Stimulated activated CD8-positive, alpha-beta memory T cell treated with anti-CD3 and anti-CD28 coated beads, Interleukin-12 subunit alpha, Interleukin-12 subunit beta, amount 100 ng/mL, for 1 hour (primary cell): ENCODE measurements at places on chromosomes 7 and 10.
A peak's percentile ranks its signal among the peaks of the same experiment; 100 is the strongest.

DNA sequence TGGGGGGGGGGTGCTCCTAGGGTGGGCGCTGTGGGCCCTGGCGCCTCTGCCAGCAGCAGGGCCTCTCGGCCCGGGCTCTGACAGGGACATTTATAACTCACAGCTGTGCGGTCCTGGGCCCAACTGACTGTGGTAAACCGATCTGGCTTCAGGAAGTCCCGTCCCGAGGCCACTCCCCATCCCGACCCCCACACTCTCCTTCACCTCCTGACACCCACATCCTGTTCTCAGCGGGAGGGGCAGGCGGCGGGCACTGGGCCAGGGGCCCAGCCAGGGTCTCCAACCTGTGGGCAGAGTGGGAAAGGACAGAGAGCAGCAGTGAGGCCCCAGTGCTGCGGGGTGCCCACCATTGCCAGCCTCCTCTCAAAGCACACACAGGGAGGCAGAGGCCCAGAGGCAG, 69.1 kb downstream of the ZMIZ1 start:
- peak; percentile 16 for DNase-seq

GRCh38 chr10:6176691-6177231, 26.0 kb upstream of the PFKFB3 start:
- DNase-seq, result no peak

DNA sequence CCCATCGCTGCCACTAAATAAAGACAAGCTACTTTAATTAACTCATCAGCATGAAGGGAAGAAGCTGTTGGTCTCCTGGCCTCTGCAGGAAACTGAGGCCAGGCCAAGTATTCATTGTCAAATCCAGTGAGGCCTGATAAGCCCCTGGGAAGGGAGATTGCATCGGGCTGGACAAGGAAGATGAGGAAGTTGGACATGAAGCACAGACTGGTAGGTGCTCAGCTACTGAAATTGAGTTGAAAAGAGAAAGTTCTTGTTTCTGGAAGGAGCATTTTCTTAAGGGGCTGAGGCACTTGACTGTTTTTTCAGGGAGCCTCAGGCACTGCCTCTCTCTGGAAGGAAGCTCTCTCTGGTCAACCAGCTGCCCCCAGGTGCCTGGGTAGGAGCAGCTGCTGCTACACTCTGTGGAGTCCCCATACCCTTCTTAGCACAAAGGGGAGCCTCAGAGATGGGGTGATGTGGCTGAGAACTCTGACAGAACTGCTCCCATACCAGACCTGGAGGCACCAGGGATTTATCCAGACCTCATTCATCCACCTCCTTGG, 90.3 kb upstream of the IKZF1 start:
- no peak for DNase-seq

DNA sequence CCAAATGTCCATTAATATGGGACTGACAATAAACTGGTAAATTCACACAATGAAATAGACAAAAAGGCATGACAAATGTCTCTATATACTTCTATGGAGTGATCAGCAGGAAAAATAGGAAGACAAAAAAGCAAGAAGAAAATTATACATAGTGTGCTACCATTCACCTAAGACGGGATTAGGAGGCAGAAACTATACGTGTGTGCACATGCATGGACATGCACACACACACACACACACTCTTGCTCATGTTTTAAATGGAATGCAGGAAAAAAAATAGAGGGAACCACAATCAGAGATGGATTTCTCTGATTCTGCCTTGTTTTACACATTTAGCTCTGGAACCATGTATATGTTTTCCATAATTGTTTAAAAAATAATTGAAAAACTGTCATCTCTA, 119.0 kb downstream of the ZFAND4 start:
- DNase-seq, result no peak

DNA sequence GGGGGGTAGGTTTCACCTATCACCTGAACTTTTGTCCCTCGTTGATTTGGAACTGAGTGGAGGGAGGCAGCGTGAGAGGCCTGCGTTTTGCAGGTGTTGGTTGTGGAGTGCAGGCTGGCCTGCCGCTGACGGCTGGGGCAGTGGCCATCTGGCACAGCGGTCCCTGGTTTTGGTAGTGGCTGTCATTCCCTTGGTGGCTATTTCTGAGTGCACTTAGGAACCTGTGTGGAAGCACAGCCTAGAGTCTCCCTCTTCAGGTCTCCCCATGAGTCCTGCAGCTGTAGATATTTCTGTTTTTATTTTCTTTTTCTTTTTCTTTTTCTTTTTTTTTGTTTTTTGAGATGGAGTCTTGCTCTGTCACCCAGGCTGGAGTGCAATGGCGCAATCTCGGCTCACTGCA, 129.2 kb downstream of the CUL2 start:
- no peak for DNase-seq

DNA sequence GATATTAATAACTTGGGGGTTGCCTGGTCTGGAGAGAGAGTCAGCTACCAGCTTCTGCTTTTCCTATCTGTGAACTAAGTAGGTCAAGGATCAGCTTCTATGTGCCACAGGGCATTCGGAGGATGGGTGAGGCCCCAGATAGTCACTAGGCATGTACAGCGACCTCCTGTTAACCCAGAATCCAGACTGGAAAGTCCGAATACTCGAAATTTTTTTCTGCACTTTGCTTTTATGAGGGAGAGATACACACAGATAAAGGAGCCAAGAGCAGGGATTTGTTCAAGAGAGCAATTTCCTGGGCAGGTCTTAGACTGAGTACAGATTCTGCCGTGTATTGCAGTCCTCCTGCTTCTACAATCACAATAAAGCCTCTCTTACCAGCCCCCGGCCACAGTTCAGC, 54.2 kb downstream of the EMX2 start:
- DNase-seq, result no peak

- no peak for DNase-seq
Measured at GRCh38 chr10:112809736-112810135, 140.3 kb upstream of the TCF7L2 start.

DNA sequence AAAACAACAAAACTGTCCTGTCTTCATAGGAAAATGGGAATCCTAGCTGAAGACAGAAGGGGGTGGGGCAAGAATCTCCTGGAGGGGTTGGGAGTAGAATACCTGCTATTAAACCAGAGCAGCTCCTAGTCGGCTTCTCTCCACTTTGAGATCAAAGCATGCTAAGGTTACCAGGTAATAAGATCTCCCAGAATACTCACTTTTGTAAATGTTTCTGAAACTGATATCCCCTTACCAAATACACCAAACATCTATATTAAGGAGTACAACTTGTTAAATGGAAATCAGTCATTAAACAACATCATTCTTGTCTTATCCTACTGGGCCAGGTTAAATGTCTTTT, 29.5 kb upstream of the DAGLB start:
- no peak for DNase-seq

DNA sequence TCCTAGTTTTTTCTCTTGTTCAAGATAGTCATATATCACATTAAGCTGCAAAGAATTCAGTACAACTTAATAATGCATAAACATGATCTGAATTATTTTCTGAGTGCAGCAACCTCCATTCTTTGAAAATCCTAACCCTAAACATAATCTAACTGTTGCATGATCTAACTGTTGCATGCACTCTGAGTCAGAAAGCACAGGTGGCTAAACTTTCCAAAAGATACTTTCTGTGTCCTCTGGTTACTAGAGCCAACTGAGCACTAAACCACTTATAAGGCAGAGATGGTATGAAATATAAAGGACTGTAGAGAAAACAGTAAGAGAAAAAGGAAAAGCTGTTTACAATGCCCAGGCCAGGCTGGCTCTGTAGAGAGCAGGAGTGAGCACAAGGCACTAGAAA, 23.0 kb upstream of the FAM133B start:
- DNase-seq, result no peak

DNA sequence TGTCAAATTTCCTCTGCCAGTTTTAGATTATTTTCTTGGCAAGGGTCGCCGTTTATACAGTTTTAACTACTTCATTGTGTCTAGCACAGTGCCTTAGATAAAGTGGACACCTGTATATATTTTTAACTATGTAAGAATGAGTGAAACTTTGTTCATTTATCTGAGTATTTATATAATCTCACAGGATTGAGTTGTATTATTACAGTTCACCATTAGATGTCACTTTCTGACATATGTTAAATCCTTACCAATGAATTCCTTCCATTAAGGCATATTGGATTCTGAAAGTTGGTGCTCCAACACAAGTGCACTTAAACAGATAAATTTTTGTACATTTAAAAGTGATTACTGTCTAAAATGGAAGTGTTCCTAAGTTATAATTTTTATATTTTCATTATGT, 43.0 kb downstream of the ZMYND11 start:
- DNase-seq, result no peak

GRCh38 chr7:36119005-36119706, 33.9 kb upstream of the EEPD1 start:
- DNase-seq, result no peak
